ENCODE measurements at places on chromosomes 6 and 20.

DNA sequence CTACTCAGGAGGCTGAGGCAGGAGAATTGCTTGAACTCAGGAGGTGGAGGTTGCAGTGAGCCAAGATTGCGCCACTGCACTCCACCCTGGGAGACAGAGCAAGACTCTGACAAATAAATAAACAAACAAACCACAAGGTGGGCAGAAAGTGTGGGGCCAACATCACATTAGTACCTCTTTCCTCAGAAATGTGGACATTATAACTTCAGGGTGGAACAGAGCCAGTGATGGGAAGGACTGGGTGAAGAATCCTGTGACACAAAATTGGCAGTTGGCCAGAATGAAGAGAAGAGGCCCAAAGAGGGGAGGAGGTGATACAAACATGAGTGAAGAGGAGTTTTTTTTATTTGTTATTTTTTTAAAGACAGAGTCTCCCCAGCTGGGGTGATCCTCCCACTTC, 50.6 kb downstream of the NUP153 start:
- peak; percentile 15 for DNase-seq

- DNase-seq, result no peak
These were observed 136.3 kb downstream of the CFAP61 start for GRCh38 chr20:20188647-20189046.

DNA sequence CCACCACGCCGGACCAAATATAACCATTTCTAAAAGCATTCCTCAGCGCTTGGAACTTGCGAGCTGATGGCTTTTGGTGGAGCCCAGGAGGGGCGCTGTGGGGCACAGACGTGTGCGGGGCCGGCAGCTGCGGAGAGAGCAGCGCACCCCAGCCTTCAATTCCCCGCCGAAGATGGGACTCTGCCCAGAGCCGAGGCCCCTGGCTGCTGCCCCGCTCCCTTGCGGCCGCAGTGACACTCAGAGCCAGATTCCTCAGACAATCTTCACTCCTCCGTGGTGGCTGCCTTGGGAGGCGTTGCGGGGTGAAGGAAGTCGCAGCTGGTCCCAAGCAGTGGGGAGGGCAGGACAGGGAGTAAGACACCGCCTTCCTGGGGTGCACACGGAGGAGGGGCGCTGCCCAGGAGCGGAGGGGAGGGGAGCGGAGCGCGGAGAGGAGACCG, 87.7 kb downstream of the TMEM242 start:
- DNase-seq, result peak; percentile 87

- DNase-seq, result peak; percentile 24
These were observed 815.5 kb downstream of the BCKDHB start for GRCh38 chr6:80921861-80922460.

DNA sequence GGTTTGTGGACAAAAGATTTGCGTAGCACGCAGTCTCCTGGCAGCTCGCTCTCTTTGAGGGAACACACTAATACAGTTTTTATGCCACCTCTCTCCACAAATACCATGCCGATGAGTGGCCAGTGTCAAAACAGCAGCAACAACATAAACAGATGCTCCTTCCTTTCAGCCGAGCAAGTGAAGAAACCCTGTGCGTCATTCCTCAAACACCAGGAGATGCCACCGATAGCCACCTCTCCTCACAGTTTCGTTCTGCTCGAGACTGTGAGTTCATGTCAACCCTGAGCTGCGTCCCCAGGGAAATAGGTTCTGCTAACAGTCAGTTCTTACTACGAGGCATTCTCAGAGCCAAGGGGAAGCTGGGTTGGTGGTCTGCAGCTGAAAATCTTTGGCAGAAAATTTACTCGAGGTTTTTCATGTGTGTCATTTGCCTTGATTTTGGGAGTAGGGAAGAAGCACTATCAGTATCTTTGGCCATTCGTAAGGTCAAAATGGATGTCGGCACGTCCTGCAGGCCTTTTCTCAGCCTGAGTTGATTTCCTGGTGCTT, 59.9 kb downstream of the EYA2 start:
- peak; percentile 90 for DNase-seq

- no peak for DNase-seq
These were observed 113.5 kb downstream of the EPB41L2 start for GRCh38 chr6:130949553-130949952.

- DNase-seq, result peak; percentile 96
These were observed 37.4 kb downstream of the ATXN1 start for GRCh38 chr6:16723826-16724225.

GRCh38 chr20:58871533-58872102, 19.1 kb downstream of the GNAS start:
- DNase-seq, result no peak

DNA sequence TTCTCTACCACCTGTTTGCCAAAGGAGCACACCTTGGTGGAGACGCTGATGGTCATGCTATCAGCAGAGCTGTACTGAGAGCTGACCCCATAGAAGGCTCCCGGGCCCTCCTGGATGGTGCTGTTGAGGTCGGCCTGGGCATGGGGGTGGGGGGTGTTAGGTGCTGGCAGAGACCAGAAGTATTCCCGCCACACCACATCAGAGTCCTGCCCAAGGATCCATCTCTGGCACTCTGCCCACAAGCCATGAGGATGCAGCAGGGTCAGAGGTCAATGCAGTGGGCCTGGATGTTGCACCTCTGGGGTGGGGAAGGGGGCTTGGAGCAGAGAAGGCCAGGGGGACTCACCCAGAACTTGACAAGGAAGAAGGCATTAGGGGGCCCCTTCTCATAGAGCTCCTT, 7.4 kb downstream of the RPL10A start:
- no peak for DNase-seq

DNA sequence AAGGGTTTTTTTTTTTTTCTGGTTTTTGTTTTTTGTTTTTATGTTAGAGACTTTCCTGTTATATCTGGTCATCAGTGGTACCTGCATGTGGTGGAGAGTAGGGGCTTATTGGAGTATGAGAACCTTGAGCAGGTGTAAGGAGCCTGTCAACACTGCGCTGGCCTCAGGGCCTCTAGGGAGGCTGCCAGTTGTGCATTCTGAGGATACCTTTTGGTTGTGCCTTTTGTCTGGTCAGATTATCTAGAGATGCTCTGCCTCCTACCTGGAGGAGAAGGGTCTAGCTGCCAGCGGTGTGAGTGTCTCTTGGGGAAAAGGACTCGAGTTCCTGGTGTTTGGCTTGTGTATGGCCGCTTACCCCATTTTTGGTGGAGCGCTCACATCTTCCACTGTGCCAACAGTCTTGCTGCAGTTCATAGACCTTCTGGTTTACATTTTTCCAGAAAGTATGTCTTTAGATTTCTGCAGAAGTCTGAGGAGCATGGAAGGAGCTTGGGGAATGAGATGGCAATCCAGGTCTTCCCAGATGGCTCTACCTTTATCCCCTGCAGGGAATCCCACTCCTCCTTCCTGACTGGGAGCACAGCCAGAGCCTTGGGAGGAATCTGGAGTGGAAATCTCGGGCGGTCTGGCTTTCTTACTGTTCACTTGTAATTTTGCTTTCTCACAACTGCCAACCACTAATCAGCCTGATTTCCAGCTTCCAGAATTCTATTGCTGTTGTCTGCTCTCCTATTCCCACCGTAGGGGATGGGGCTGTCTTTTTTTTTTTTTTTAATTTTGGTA, 49.9 kb downstream of the PTPN1 start:
- DNase-seq, result no peak

DNA sequence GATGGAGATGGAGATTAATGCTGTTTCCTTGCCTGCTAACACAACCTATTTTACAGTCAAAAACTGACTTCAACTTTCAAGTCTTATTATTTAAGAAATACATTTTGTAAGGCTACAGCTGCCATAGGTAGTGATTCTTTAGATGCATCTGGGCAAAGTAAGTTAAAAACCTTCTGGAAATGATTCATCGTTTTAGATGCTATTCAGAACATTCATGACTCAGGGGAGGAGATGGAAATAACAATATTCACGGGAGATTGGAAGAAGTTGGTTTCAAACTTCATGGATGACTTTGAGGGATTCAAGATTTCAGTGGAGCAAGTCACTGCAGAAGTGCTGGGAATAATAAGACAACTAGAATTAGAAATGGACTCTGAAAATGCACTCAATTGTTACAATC, 174.9 kb upstream of the GGTLC1 start:
- peak; percentile 27 for DNase-seq

GRCh38 chr6:137246164-137246563, 27.0 kb upstream of the IFNGR1 start:
- DNase-seq, result no peak

GRCh38 chr20:11352041-11352440, 565.7 kb upstream of the BTBD3 start:
- DNase-seq, result no peak

GRCh38 chr20:35734374-35734773, 7.7 kb downstream of the RBM39 start:
- DNase-seq, result no peak

GRCh38 chr6:169689287-169689686, 12.5 kb downstream of the WDR27 start:
- peak; percentile 71 for DNase-seq

DNA sequence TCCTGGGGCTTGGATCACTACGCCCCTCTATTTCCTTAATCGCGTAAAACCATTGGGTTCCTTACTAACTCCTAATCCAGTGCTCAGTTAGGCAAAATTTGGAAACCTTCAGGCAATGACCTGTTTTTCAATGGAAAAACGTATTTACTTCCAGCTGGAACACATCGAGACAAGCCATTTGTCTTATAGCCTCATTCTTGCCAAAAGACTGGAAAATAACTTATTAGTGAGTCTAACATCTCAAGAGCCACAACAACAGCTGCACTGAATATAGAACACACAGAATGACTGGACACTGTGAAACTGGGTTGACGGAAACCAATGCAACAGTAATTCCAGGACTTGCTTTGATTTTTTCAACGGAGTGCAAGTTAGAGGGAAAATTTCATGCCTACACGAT, 125.2 kb upstream of the MAP3K7 start:
- DNase-seq, result no peak

DNA sequence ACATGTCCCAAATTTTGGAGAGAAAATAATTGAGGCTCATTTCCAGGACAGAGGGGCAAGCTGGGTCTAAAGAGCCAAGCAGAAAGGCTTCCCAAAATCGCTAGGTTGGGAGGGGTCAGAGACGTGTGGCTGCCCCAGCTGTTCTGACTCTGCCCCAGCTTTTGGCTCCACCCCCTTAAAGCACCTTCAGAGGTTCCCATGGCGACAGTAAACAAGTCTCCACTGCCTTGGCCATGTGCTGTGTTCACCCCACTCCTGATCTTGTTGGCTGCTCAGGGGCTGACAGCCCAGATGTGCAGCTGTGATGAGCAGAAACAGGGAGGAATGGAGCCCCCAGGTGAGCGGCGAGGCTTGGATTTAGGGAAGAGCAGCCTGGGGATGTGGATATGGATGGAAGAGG, 72.8 kb upstream of the SPTLC3 start:
- no peak for DNase-seq

GRCh38 chr6:105066233-105066632, 109.3 kb downstream of the LIN28B start:
- DNase-seq, result no peak

DNA sequence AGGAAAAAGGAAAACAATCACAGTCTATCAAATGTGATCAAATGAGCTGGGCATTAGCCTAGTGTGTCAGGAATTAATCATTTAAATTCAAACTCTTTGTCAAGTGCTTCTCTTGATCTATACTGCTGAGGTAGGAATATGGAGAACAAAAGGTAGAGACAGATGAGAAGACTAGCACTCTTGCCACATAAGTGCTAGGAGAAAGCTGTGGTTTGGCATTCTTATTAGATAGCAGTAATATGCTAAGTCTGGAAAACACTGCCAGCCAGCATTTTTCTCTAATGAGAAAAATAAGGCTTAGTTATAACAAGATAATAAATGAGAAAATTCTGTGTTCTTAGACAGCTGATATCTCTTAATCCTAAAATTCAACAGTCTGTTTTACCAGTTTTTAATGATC, 38.9 kb downstream of the ORC3 start:
- DNase-seq, result peak; percentile 77

DNA sequence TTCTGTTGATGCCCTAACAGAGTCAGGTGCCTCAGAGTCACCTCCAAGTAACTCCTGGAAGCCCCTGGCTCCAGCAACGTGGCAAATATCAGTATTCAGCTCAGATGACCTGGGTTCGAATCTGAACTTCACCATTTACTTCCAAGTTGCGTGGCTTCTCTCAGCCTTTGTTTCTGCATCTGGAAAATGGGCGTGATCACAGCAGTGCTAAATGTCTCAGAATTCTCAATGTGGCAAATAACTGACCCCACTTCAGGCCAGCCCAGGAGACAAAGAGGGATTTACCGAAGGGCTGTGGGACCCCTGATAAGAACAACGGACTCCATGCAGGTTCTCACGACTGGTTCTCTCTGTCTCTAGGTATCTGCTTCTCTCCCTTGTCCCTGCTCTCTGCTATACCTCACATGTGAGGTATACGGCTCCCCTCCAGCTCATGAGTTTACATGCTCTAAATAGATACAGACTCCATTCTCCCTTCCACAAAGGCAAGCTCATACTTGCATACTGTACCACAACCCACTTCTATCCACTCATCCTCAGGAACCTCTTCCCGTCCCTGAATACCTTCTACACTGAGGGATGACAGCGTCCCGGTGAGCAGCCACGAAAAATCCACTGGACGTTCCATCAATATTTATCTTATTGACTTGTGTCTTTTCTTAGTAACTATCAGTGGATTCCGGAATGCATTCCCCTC, 84.1 kb downstream of the SNX5 start:
- no peak for DNase-seq

- no peak for DNase-seq
These were observed 313.8 kb downstream of the COL12A1 start for GRCh38 chr6:74892091-74892490.

DNA sequence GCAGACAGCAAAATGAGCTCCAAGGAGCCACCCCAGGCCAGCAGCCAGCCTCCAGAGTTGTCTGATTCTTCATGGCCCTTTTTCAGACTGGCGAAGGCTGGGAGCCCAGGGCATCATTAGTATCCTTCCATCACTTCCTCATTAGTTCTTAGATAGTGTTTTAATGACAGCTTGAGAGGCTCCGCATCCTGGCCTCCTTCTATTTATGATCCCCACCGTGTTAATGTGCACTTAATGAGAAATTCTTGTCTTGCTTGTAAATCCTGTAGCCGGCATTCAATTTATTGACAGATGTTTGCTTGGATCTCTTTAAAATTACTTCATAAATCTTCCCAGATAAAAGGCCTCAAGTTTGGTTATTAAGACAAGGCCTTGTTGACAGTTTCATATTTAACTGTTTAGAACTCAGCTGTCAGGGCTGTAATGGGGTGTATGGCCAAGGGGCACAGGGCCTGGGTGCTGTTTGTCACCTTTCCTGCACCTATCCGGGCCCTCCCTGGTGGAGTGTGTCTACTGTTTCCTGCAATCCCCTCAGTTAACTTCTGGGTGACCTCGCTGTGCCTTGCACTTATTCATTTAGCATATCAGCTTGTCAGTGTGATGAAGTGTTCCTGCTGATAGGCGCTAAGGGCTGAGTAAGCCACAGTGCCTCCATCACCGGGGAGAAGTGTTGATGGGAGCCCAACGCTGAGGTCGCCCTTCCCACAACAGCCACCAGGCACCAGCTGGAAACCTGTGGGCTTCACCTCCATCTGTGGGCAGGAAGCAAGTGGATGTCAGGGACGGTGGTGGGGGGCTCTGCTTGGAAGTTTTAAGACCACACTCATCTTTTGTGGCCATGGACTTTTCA, 169.3 kb downstream of the TSHZ2 start:
- no peak for DNase-seq

DNA sequence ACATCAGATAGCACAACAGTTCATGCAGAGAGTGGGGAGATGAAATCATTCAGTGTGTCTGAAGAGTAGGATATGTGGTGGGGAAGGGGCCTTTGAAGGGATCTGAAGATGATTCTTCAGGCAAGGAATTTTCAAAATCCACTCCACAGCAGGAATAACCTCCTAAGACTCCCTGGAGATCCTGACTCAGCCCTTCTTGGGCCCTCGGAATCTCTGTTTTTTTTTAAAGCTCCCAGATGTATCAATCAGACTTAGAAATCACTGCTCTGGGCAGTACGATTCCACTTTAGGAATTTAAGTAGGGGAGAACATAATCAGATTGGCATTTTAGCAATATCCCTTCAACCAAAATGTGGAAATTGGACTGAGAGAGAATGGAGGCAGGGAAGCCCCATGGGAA, 55.5 kb downstream of the RIOK1 start:
- DNase-seq, result peak; percentile 63

Data from GM23248 (cell line).